ENCODE measurements at places on chromosomes 13 and 19.
A peak's percentile ranks its signal among the peaks of the same experiment; 100 is the strongest.

DNA sequence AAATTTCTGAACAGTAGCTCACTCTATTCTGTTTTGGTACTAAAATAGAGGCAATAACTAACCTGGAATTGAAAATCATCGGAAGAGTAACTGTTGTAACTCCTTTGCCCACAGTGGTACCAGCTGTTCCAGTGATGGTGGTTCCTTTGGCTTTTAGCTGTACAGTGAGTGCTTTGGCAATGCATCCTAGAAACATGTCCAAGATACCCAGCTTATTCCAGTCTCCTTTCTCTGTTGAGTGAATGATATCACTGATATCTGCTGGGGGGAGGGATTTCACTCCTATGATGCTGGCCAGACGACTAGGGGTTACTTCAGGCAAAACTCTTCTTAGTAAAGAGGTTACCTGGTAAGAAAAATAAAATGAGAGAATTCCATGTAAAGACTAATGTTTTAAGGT, 40.6 kb upstream of the FBXL3 start:
- no peak for DNase-seq

GRCh38 chr19:10769533-10770491, 51.9 kb downstream of the DNM2 start:
- no peak for DNase-seq

- DNase-seq, result peak; percentile 36
These were observed 31.9 kb downstream of the PTPRS start for GRCh38 chr19:5308451-5309437.

DNA sequence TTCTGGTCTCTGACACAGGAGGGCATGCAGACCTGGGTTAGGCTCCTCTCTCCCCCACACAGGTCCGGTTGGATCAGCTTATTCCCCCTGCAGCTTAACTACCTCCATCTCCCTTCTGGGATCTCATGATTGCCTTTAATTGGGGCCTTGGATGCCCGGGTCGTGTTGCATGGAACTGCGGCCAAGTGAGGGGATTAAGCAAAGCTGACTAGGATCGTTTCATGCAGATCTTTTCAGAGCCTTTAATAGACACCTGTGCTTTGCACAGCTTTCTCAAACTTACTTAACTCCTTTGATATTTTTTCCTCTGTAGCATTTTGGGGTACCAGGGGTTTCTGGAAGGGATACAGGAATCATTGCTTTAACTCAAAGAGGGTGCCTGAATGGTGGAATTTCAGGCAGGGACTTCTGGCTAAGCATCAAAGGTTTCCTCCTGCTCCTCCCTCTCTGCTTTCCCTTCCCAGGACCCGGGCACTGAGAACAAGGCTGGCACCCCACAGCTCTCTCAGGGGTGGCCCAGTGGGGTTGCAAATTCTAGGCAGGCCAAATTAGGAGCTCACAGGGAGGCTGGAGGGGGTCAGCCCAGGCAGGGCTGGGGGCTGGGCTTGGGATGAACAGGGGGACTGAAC, 477 bp downstream of the NFILZ start:
- no peak for DNase-seq

DNA sequence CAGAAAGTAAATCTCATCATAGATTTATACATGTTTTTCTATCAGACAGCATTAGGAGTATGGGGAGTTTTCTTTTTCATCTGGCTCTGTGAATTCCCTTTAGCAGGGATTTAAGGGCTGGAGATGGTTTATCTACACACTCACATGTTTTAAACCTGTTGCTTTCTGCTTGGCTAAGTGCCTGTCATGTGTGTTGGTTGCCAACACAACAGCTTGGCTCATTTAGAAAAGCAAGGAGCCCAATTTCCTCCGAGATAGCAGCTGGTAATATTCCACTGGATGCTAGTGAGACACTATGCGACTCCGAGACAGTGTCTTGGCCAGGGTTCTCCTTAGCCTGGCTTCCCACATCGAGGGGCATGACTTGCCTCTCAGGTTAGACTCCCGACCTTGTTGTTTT, 83.3 kb downstream of the KLF5 start:
- peak; percentile 44 for DNase-seq

DNA sequence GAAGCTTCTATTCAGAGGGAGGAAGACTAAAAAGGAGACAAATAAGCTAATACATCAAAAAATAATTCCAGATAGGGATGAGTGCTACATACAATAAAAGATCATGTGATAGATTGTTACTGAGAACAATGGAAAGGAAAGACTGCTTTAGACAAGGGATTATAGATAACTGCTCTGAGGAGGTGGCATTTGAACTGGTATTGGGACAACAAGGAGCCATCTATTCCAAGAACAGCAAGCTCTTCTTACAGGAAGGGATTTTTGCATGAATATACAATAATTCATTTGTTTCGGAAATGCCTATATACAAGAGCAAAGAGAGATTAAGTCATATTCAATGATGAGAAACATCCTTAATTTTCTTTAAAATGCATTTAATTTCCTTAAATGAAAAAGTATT, 540.5 kb upstream of the KLF12 start:
- DNase-seq, result no peak

- no peak for DNase-seq
These were observed 40.8 kb downstream of the UNC13A start for GRCh38 chr19:17647071-17648020.

- no peak for DNase-seq
These were observed 74.2 kb downstream of the COL4A1 start for GRCh38 chr13:110232756-110233155.
